Left kidney (tissue), 8 donors: ENCODE measurements at places on chromosomes 13 and 19. TPM values are rescaled to one million over a fixed set of nuclear protein-coding genes. Genes with fewer than 3 reads are reported as not detected.

DNA sequence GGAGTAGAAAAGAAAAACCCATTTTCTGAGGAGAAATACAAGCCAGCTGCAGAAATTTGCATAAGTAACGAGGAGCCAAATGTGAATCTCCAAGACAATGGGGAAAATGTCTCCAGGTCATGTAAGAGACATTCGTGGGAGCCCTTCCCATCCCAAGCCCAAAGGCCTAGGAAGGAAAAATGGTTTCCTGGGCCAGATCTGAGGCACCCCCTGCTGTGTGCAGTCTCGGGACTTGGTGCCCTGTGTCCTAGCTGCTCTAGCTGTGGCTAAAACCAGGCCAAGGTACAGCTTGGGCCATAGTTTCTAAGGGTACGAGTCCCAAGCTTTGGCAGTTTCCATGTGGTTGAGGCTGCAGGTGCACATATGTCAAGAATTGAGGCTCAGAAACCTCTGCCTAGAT is 444.9 kb downstream of the PCDH20 start:
- DNase-seq = no peak

GRCh38 chr19:35027851-35028599 is 2.2 kb upstream of the SCN1B start:
- DNase-seq = no peak

DNA sequence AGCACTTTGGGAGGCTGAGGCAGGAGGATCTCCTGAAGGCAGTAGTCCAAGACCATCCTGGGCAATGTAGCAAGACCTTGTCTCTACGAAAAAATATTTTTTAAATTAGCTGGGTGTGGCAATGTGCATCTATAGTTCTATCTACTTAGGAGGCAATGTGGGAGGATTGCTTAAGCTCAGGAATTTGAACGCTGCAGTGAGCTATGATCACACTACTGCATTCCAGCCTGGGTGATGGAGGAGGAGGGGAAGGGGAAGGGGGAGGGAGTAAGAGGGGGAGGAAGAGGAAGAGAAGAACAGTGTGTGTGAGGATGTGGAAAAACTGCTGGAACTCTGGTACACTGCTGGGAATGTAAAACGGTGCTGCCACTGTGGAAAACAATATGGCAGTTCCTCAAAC is 9.2 kb upstream of the CLIP3 start:
- DNase-seq = peak; percentile 60

DNA sequence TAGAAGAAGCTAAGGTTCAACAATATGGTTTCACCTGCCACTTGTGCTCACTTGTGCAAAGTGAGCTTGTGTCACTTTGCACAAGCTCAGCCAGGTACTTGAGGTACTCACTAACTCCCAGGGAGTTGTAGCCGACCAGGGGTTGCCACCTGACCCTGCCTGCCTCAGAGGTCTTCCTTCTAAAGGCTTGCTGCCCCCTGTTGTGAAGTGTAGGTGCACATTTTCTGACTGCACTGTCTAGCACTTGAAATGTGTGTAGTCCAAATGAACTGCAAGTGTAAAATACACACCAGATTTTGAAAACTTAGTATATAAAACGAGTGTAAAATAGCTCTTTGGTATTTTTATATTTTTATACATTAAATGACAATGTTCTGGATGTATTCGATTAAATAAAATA is 230.8 kb downstream of the DLEU7 start:
- DNase-seq = no peak

- no peak for DNase-seq
These were observed 5.7 kb downstream of the VSTM2B start for GRCh38 chr19:29531458-29532025.

DNA sequence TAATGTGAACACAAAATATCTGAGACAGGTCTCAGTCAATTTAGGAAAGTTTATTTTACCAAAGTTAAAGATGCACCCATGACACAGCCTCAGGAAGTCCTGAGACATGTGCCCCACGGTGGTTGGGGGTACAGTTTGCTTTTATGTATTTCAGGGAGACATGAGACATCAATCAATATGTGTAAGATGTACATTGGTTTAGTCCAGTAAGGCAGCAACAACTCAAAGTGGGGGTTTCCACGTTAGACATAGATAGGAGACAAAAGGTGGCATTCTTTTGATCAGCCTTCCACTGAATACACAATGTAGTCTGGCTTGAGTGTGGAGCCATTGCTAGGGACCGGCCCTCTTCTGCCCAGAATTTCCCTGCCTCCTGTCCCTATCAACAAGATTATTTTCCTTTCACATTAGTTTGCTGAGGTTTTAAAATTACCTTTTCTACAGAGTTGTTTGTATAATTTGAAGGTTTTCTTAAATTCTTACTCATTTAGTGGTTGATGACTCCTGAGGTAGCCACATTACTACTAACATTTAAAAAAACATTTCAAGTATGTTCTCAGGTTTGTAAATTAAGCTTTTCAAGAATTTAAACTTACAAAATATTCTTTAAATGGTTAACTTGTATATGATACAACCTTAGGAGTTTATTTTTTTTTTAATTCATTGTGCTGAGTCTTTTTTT is 33.2 kb downstream of the RNASEH2B start:
- DNase-seq = no peak

The IL17D gene
- polyA plus RNA-seq = 7.2 TPM

GRCh38 chr19:18878058-18878797 is 17.7 kb downstream of the CERS1 start:
- no peak for DNase-seq

The IQCN gene
- 7.2 TPM for polyA plus RNA-seq

DNA sequence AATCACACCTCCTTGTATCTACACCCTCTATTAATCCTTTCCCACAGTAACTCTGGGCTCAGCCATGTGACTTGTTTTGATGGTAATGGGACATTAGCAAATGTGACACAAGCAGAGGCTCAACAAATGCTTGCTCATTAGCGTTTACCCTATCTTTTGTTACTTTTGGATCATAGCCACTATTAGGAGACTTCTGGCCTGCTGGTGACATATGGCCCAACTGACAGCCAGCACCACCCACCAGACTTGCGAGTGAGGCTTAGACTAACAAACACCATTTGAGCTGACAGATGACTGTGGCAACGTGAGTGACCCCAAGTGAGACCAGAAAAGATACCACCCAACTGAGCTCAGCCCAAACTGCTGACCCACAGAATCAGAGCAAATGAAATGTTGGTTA is 154.1 kb downstream of the OLFM4 start:
- DNase-seq = no peak

DNA sequence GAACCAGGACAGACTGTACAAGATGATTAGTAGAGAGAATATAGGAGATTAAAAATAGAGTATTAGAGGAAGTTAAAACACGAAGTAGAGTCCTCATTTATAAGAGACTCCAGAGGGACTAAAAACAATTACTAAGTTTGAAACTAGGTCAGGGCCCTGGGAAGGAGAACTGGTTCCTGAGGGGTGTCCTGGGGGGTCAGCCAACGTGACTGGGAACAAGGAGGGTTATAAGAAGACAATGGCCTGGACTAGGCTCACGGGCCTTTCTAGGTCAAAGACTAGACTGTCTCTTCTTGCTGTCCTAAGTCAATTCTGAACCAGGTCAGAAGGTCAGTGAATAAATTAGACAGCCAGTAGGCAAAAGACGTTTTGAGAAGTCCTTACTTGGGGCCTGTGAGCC is 165.3 kb downstream of the IER2 start:
- DNase-seq = no peak

- DNase-seq = peak; percentile 66
These were observed at the start of gene KDELR1 for GRCh38 chr19:48391100-48392005. KDELR1 (minus strand) TSS chr19:48391551; CDS start chr19:48391358, 193 bp downstream.

DNA sequence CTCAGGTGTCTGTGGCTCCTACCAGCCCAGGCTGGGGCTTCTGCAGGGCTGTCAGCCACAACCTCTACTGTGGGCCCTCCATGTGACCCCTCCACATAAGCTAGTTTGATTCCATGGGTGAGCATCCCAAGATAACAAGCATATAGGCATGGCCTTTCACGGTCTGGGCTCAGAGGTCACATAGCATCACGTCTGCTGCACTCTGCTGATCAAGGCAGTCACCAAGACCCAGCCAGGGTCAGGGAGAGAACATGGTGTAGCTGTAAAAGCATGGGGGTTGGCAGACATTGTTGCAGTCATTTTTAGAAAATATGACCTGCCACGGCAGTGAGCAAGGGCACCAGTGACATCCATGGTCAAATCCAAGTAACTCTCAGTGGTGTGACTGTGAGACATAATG is 698.8 kb downstream of the UQCRFS1 start:
- DNase-seq = no peak

GRCh38 chr13:98992355-98992754 is 14.5 kb upstream of the DOCK9 start:
- DNase-seq = no peak

DNA sequence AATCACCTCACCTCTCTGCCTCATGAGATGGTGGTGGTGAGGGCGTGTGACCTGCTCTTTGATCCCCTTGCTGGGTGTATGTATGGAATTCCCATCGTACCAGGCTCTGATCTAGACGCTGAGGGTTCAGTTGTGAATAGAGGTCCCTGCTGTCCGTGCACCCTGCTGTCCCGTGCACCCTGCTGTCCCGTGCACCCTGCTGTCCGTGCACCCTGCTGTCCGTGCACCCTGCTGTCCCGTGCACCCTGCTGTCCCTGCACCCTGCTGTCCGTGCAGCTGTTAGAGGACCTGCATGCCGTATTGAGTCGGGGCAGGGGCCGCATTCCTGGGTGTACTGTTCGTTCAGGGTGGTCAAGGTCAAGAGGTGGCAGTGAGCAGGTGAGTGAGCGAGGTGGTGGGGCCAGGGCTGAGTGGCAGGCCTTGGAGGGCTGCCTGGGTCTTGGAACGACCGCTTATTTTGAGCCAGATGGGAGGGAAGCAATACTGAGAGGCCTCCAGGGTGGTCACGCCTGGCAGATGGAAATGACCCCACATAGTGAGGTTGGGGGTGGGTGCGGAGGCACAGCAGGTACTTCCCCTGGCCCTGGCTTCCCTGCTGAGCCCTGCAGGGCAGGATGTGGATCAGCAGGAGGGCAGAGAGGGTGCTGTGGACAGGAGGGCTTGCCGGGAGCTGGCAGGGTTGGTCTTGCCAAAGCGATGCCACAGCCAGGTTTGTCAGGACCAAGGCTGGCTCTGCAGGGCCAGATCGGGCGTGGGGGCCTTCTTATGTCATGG is 4.6 kb upstream of the EPN1 start:
- DNase-seq = no peak

The ADPRHL1 gene
- polyA plus RNA-seq = 5.2 TPM

DNA sequence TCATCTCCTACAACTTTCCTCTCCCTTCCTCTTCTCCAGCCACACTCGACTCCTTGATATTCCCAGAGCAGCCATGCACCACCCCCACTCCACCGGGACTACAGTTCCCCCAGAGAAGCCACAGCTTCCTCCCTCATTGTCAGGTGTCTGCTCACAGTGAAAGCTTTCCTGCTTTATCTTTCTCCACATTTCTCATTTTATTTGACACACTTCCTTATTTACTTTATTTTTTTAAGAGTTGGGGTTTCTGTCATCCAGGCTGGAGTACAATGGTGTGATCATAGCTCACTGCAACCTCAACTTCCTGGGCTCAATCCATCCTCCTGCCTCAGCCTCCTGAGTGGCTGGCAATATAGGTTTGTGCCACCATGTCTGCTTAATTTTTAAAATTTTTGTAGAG is 464.6 kb downstream of the MYO16 start:
- no peak for DNase-seq

DNA sequence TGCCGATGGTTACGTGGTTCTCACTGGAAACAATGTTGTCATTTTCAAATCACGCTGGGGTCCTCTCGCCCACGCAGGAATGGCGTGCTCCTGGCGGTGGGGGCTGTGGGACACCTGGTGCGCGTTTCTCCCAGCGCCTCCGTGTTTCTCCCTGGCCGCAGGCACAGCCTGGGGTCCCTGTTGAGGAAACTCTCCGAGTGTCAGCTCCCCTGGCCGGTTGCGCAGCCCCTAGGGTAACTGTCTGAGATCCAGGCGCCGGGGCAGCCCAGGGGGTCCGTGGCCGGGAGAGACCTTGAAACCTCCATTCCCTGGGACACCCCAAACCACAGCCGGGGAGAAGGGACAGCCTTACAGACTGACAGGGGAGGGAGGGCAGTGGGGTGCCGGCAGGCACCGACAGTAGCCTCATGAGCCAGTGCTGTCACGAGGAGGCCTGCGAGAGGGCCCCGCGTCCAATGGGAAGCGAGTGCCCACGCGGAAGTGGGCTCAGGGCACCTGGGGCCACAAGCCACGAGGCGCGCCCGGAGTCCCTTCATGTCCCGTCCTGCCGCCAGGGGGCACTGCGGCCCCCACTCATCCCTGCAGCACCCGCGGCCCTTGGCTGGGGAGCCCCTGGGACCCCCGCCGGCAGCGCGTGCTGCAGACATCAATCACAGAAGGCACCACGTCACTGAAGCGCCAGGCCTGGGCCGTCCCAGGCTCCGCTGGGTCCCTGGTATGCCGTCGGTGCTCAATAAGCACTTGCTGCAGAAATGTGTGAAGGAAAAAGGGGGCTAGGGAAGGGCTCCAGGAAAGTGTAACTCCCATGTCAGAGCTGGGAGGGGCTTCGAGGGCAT is 9.5 kb downstream of the ADAMTSL5 start:
- no peak for DNase-seq

DNA sequence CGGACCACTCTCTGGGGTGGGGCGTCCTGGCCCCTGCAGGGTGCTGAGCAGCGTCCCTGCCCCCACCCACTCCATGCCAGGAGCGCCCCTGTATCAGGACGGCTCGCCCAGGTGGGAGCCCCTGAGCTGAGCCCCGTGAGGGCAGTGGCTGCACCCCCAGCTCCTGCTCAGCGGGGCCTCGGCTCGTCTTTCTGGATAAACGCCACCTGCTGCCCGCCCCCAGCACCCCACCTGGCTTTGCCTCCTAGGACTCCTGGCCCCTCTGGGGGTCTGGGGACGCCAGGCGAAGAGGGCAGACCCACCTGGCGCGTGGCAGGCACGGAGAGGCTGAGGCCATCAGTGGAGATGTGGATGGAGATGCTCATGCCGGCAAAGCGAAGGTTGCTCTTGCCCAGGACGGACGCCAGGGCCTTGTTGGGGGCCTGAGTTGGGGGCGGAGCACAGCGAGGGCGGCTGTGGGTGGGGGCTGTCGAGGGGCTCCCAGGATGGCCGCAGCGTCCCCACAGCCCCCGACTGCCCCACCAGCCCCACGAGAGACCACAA is 22.3 kb downstream of the SHC2 start:
- no peak for DNase-seq

GRCh38 chr19:13301627-13302334 is 151.6 kb downstream of the IER2 start:
- DNase-seq = no peak

- DNase-seq = no peak
These were observed 6.6 kb downstream of the ZSCAN18 start for GRCh38 chr19:58091251-58091995.

DNA sequence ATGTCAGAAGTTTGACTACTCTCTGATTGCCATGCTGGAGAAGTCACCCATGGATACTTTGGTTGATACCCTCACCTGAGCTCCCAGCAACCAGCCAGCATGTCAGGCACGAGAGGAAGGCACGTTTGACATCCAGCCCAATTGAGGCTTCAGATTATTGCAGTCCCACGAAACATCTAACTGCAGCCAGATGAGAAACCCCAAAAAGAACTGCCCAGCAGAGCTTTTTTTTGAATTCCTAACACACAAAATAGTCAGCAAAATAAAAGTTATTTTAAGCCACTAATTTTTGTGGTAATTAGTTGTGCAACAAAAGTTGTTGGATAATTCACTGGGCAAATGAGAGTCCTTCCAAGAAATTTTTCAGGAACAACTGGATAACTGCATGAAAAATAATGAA is 259.0 kb downstream of the LMO7 start:
- DNase-seq = no peak
